ENCODE measurements at places on chromosomes 12 and 14.

GRCh38 chr12:121981456-121981855 is 40.2 kb upstream of the BCL7A start:
- DNase-seq, result no peak

DNA sequence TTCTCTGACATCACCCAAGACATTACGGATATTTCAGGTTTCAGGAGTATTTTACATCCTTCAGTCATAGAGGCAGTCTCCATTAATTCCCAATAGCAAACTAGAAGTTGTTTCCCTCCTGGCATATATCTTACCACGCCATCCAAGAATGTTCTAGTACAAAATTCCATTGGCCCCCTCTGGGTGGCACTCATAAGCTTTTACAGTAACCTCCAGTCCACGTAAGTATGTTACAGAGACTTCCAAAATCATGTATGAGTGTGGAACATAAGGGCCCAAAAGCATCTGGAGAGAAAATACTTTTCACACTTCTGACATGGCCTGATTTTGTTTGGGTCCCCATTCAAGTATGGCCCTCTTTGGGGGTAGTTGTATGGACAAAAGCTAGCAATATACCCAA is 58.1 kb upstream of the DHRS4 start:
- DNase-seq, result no peak

- peak; percentile 68 for DNase-seq
Measured at GRCh38 chr12:121334513-121335343, 17.5 kb downstream of the ANAPC5 start.

DNA sequence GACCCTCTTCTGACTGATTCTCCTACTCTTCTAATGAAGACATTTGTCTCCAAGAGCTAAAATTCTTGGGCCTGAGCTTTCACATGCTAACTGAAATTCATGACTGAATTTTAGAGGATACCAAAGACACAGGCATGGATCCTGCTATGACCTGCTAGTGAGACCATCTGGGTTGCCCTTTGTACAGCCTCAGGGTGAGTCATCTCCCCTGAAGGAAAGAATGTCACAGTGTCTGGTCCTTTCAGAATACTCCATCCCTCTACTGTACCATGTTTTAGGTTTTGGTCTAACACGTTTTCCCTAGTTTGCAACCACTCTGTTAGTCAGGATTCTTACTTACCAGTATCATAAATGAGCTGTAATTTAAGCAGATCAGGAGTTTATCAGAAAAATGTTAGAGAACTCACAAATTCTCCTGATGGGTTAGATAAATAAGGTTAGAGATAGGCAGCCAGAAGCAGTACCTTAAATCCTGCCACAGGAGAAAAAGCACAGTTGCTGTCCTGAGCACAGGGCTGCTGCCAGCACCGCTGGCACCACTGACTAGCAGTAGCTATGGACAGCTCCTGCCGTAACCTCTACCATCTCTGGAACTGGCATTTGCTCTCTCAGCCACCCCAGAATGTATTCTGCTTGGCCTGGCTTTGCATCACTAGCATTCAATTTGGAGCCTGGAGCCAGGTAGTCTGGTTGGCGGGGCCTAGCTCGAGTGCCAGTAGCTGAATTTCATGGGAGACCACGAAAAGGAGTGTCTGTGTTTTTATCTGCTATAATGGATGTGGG is 127.6 kb downstream of the ANO6 start:
- DNase-seq, result peak; percentile 25

GRCh38 chr12:125202421-125202820 is 137.2 kb downstream of the AACS start:
- DNase-seq, result no peak

- no peak for DNase-seq
Measured at GRCh38 chr12:19375888-19376287, 63.4 kb upstream of the AEBP2 start.

GRCh38 chr14:89265234-89265633 is 151.8 kb downstream of the FOXN3 start:
- no peak for DNase-seq

GRCh38 chr14:66008631-66009030 is 477.5 kb upstream of the CCDC196 start:
- no peak for DNase-seq

- DNase-seq, result no peak
Measured at GRCh38 chr12:89211456-89211855, 140.8 kb downstream of the DUSP6 start.

GRCh38 chr12:88237954-88238353 is 95.8 kb downstream of the TMTC3 start:
- no peak for DNase-seq

GRCh38 chr14:35133542-35134328 is 11.4 kb downstream of the PRORP start:
- DNase-seq, result no peak

DNA sequence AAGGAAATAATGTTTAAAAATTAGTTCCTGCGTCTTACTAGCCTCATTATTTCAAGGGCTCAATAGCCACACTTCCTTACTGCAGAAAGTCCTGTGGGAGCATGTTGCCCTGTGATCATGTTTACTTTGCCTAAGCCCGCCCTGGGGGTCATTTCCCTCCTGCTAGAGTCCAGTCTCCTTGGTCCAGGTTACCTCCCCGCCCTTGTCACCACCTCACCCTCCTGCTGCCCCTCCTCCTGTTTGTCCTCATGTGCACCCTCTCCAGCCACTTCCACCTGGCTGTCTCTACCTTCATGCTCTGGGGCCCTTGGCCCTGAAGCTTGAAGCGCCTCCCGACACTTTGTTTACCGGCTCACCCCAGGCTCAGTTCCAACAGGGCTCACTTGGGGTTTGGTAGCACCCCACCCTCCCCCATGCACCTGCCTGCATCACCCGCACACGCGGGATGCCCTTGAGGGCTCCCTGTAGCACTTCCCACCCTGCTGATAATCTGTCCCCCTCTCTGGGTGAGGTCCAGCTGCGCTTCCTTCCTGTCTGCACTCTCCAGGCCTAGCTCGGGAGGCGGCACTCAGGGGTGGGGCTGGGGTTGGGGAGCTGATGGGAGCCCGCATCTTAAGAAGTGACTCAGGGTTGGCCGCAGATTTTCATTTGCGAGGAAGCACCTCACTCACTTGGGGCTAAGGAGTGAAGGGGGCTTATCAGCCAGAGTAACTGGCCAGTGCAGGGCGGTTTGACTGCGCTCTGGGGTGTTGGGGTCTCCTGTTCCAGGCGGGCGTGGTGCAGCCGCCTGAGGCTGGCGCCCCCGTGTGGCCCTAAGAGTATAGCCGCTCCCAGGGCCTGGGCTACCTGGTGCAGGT is 40.1 kb downstream of the SMIM41 start:
- DNase-seq, result no peak

DNA sequence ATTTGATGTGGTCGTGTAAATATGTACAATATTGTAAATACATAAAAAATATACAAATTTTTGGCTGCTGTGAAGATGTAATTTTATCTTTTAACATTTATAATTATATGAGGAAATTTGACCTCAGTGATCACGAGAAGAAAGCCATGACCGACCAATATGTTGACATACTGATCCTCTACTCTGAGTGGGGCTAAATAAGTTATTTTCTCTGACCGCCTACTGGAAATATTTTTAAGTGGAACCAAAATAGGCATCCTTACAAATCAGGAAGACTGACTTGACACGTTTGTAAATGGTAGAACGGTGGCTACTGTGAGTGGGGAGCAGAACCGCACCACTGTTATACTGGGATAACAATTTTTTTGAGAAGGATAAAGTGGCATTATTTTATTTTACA is 49.6 kb downstream of the TBK1 start:
- no peak for DNase-seq

DNA sequence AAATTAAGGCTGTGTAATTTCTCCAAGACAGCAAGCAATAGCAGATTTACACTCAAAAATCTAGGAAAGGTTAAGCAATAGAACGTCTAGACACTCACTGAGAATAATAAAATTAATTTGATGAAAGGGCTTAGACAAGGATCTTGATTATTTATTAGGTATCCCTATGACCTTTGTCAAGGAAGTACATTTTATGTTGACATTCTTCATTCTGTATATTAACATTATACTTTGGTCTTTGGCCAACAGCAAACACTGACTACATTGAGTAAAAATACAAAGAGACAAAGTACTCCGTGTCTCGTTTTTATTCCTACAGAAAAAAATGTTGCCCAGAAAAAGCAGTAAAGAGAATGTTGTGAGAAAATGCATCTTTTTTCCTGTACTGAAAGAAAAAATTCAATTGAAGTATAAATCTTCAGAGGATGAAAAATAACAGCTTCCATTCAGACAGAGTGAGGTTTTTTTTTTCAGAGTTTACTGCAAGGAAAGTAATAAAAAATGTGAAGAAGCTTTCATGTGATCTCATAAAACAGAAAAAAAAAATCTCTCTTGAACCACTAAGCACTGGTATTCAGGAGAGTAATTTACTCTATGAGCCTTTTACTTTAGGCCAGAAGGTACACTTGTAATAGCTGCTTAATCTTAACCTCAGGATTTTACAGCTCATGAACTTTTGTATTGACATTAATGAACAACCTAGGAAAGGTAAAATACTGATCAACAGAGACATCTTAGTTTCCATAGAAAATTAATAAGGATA is 605.0 kb downstream of the FSCB start:
- no peak for DNase-seq

GRCh38 chr12:54603173-54603814 is 14.8 kb upstream of the PPP1R1A start:
- peak; percentile 71 for DNase-seq

Measured in hepatic stellate cell (primary cell).